ENCODE measurements at places on chromosomes 13 and 19. TPM values are rescaled to one million over a fixed set of nuclear protein-coding genes. Genes with fewer than 3 reads are reported as not detected.

Gene ADGRE1
- 0.55 TPM for polyA plus RNA-seq

Gene FFAR2
- not detected for polyA plus RNA-seq

Gene DNAJB1
- polyA plus RNA-seq, result 348 TPM

Gene C19orf33
- polyA plus RNA-seq, result not detected

Gene CRX
- not detected for polyA plus RNA-seq

Gene CEACAM6
- not detected for polyA plus RNA-seq

Gene MAST1
- 0.97 TPM for polyA plus RNA-seq

Gene STX10
- 36.1 TPM for polyA plus RNA-seq

Gene TEX26
- not detected for polyA plus RNA-seq

Gene ZNF440
- polyA plus RNA-seq, result 3.2 TPM

Gene CEACAM3
- polyA plus RNA-seq, result not detected

Gene PDE4A
- polyA plus RNA-seq, result 2.5 TPM

Gene LIM2
- polyA plus RNA-seq, result 0.68 TPM

Gene FXYD3
- not detected for polyA plus RNA-seq

Gene COX6B2
- polyA plus RNA-seq, result not detected

Gene ZNF578
- 3.0 TPM for polyA plus RNA-seq

Gene CNOT3
- 6.6 TPM for polyA plus RNA-seq

Gene GPR42
- polyA plus RNA-seq, result not detected

Gene ZNF793
- polyA plus RNA-seq, result 2.8 TPM

Gene CYP2A7
- polyA plus RNA-seq, result not detected

Gene NFIX
- not detected for polyA plus RNA-seq

Gene CD22
- polyA plus RNA-seq, result not detected

Gene COL4A1
- polyA plus RNA-seq, result not detected

Gene SMIM44
- not detected for polyA plus RNA-seq

Gene CCDC70
- polyA plus RNA-seq, result not detected

Gene GPC5
- polyA plus RNA-seq, result not detected

Gene FGF9
- polyA plus RNA-seq, result 1.9 TPM

Gene SBSN
- polyA plus RNA-seq, result not detected

Gene LPAR2
- 16.7 TPM for polyA plus RNA-seq

Gene NKPD1
- 0.43 TPM for polyA plus RNA-seq

Gene ERICH6B
- polyA plus RNA-seq, result not detected

Gene TPTE2
- not detected for polyA plus RNA-seq

Gene C5AR1
- not detected for polyA plus RNA-seq

Gene SIAH3
- not detected for polyA plus RNA-seq

Gene CEACAM8
- not detected for polyA plus RNA-seq

Gene CYP4F2
- polyA plus RNA-seq, result not detected

Gene GTF3A
- polyA plus RNA-seq, result 525 TPM

Gene KIR3DL3
- polyA plus RNA-seq, result not detected

Gene ZNF546
- 4.0 TPM for polyA plus RNA-seq

Gene SAMD4B
- 12.3 TPM for polyA plus RNA-seq

Gene GPR18
- polyA plus RNA-seq, result 26.1 TPM

Gene BCKDHA
- polyA plus RNA-seq, result 67.3 TPM

Gene ZNF254
- 5.4 TPM for polyA plus RNA-seq

Gene NAPSA
- 1.3 TPM for polyA plus RNA-seq

Gene KIR2DL1
- polyA plus RNA-seq, result not detected

Gene ZNF442
- polyA plus RNA-seq, result 0.88 TPM

Gene FAM216B
- polyA plus RNA-seq, result not detected

Gene MUC16
- polyA plus RNA-seq, result not detected

Gene CCDC8
- polyA plus RNA-seq, result not detected

Gene PSG6
- polyA plus RNA-seq, result not detected

Gene FPR2
- not detected for polyA plus RNA-seq

Gene LGALS7
- polyA plus RNA-seq, result not detected

Gene GAPDHS
- polyA plus RNA-seq, result not detected

Gene UBE2L5
- not detected for polyA plus RNA-seq

Gene TMEM150B
- not detected for polyA plus RNA-seq

Gene APOC1
- polyA plus RNA-seq, result not detected

Gene RXFP2
- not detected for polyA plus RNA-seq

Gene ZNF296
- 1.6 TPM for polyA plus RNA-seq

Gene PIN1
- polyA plus RNA-seq, result 126 TPM
